ENCODE measurements at places on chromosomes 12 and 14.

GRCh38 chr14:61591862-61592261 lies 103.5 kb upstream of the HIF1A start:
- DNase-seq = no peak

DNA sequence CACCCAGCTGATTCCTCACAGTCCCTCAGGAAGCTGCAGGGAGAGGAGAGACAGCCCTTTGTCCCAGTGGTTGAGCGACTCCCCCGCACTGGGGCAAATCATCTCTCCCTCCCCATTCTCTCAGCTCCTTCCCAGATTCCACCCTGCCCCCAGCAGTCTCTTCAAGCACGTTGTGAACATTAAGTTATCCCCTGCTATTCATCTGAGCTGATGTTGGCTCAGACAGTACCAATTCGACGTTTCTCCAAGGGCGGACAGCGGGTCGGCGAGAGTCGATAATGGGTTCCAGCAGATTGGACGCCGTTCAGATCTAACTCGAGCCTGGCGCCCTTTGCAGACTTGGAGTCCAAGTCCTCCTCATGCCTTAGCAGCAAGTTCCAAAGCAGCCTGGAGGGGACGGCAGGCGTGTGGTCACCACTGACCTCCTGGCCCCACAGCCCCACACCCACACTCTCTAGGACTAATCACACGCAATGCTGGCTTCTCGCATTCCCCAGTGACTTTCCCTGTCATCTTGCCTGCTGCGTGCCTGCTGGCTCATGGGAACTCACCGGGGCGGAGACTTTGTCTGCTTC lies 245.9 kb downstream of the CHST11 start:
- DNase-seq = no peak

DNA sequence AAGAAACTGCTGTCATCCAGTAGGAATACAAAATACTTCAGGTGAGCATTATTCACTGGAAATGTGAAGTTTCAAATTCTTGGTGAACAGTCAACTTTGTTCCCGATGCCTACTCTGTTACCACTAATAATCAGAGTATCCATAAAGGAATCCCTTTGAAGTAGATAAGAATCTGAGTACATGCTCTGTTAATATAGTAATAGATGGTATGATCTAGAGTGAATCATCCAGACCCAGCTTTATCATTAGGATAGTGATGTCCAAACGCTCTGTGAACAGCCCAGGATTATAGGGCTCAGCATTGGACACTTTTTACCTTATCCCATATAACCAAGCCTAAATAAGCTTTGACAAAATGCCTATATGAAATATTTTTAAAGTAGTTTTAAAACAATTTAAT lies 33.3 kb downstream of the PPP2R3C start:
- DNase-seq = no peak

DNA sequence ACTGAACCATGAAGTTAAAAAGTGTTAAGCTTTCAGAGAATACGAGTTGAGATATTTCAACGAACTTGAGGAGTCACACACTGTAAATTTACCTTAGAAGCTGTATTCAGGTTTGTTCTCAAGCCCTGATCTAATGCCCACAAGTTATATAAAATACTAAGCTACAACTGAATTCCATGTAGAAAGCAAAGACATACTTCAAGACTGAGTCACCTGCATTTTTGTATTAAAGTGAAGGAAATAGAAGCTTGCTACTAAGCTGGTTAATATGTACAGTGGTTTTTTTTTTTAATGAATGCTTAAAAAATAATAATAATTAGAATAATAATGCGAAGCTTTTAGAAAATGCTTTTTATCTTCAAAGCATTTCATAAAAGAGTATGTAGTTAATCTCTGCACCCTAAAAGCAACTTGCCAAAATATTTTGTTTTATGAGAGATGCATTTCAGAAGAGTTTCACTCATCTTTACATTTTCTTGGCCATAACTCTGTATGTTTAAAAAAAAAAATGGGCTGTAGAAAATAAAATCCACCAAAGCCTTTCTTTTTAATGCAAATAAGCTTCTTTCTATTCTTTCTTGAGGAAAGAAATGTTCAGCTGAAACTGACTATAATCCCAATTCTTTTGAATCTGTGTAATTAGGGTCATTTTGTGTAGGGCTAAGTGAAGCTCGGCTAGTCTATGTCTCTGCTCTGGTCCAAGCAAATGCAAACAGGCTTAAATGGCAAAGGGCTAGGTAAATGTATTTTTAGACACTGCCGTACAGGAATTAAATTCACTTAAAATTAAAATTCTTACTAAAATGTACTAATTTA lies 1047.5 kb upstream of the FLRT2 start:
- no peak for DNase-seq

GRCh38 chr12:47909839-47910465 lies 5.2 kb upstream of the VDR start:
- DNase-seq = no peak

- DNase-seq = no peak
These were observed 1.7 kb upstream of the EIF5 start for GRCh38 chr14:103332143-103332919.

- DNase-seq = no peak
These were observed at the start of gene RFLNA for GRCh38 chr12:124294780-124295341. Gene RFLNA, plus strand, starts transcription at chr12:124295093. Its CDS starts 337 bp downstream, at chr12:124295430.

- no peak for DNase-seq
These were observed 451.2 kb downstream of the EGLN3 start for GRCh38 chr14:33499687-33500086.

- DNase-seq = no peak
These were observed 123.8 kb downstream of the KCNH5 start for GRCh38 chr14:62921466-62921865.

- DNase-seq = no peak
These were observed 58.4 kb downstream of the ATP2B1 start for GRCh38 chr12:89650239-89650638.

All from nucleus accumbens (tissue), 56 donors.